A549 (cell line): ENCODE measurements at places on chromosomes 2 and 18. TPM values are rescaled to one million over a fixed set of nuclear protein-coding genes. Genes with fewer than 3 reads are reported as not detected.
A peak's percentile ranks its signal among the peaks of the same experiment; 100 is the strongest.

DNA sequence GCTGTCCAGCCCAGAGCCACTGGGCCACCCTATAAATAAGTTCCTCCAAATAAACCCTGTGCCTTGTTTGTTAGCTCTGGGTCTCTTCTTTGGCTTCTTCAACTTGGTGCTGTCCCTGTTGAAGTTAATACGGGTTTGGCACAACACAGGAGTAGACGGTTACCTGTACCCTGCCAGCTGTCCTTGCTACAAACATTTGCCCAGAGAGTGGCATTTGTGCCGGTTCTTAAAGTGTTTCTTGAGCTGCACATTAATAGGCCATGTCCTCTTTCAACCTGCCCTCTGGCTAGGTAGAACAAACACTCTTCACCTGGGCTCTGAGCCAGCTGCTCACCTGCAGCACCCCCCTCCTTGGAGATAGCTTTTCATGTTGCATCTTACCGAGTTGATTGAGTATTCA, 139.2 kb downstream of the NEDD4L start:
- DNase-seq: no peak

DNA sequence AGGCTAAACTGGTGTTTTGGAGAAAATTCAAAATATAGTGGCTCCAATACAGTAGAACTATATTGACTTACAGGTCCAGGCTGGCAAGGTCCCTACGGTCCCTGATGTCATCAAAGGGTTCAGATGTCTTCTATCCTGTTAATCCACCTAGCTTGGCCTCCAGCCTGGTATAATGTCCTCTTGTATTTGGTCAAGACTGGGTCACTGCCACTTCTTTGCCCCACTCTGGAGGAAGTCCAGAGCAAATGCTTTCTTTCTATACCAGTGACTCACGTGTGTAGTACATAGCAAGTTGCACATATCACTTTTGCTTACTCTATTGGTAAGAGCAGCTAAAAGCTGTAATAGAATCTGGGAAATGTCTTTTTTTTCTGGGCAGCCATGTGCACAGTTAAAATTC, 80.8 kb downstream of the LCLAT1 start:
- no peak for DNase-seq

GRCh38 chr2:146669735-146670134, 1175.1 kb upstream of the ACVR2A start:
- DNase-seq: no peak

DNA sequence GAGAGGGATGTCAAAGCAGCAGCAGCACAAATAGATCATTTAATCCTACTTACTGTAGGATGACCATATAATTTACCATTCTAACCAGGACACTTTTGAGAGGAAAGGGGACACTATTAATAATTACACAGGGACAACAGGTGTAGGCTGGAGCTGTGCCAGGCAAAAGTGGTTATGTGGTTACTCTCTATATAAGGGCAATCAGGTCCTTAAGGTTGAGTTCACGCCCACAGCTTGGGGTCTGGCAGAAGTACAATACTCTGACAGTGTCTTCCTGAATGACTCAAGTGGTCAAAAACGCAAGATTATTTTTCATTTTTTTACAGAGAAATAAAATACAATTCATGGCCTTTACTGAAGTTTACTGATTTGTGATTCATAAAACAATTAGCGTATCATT, 2.8 kb downstream of the PREPL start:
- DNase-seq: no peak

GRCh38 chr2:33168922-33169321, 222.2 kb downstream of the LTBP1 start:
- DNase-seq: no peak

GRCh38 chr18:39191931-39192330, 1626.3 kb upstream of the CELF4 start:
- DNase-seq: no peak

DNA sequence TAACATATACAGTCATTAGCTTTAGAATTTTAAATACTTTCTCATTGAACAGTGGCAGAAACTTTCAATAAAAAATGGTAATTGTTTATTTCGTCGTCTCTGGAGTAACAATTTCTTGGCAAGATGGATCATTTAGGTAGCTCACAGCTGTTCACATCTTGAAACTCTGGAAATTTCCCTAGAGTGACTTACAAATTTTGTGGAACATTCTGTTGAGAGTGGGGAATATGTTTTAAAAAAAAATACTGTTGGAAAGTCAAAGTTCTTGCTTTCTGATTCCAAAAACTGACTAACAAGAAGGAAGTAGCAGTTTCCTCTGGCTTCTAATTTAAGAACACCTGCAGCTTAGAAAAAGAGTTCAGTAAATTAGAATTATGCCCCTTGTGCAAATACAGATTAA, 11.2 kb upstream of the CALCRL start:
- no peak for DNase-seq

DNA sequence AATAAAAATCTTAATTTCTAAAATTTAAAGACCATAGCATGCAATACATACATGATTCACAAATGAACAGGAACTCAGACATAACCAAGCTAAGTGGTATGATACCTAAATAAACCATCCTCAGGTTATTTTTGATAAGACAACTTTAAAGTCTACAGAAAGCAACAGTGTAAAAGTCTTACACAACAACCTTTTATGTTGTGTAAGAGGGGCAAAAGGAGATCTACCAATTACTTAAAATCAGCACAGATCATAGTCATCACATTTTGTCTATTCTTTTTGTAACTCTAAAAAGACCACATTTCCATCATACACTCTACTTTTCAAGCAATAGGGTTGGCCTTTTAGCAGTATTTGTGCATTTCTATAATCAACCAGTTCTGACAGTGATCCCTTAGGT, 16.3 kb downstream of the SP3 start:
- DNase-seq: no peak

DNA sequence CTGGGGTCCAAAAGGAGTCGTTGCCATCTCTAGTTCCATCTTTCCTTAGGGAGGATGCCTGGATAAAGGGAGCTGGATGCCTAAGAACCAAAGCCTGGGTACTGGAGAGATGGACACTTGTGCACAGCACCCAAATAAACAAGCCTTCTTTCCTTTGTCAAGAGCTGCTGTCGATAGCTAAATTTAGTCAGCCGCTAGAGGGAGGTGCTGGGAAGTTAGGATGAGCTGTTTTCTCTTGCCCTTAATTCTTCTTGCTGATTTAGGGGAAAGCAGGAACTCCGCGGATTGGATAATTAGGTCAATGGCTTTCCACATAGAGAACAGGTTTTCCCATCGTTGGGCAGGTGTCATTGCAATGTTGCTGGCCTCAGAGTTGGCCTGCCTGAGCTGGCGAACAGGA, 30.9 kb upstream of the SERPINB12 start:
- peak; percentile 68 for DNase-seq

DNA sequence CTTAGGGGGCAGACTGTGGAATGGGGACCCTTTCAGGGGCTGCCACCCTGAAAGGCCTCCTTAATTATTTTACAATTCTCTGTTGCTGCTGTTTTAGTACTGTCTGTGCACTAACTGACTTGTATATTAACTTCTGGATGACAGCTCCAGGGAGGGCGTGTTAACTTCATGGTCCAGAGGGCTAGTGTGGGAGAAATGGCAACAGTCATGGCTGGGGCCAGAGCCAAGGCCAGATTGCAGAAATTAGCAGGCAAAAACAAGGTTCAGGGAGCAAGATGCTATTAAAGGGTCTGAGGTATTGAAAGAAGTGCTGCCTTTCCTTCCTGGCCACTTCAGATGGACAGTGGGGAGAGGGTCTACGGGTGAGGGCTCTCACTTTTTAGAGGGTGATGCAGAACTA, 9.1 kb downstream of the WIPF1 start:
- DNase-seq: no peak

DNA sequence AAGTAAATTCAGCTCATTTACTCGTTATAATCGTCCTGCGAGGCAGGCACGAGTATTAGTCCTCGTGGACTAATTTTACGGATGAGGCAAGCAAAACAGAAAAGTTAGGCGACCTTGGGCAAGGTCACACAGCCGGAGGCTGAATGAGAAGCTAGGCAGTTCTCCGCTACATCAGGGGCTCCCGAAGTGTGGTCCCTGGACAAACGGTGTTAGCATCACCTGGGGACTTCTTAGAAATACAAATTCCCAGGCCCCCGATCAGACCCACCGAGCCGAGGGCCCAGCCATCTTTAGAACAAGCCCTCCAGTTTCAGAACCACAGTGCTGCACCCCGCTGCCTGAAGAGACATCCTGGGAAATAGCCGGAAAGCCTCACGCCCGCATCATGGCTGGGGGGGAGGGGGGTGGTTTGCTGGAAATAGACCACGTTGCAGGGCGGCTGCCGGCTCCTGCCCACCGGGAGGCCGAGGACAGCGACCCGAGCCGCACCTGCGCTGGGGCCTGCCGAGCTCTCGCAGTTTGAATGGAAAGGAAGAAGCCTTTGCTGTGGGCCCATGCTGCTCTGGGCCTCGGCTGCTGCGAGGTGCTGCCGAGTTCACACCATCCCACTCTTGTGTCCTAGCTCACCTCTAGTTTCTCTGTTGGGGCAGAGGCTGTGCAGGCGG, 72.2 kb downstream of the TFCP2L1 start:
- no peak for DNase-seq

DNA sequence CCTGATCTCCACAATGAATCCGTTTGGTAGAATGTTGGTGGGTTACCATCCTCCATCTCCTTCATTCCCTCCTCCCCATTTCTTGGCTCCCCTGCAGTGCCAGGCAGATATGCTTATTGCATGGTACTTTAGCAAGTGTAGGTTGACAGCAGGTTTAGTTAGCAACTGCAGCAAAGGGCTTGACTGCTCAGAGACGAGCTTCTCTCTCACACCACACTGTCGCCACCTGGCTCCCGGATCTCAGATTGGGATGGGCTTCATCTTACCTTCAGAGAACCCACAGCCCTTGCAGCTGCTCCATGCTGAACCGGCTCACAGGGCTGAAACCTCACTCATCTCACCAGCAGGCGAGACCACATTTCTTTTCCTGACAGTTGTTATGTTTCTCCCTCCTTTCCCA, 88.8 kb downstream of the VWA3B start:
- DNase-seq: no peak

DNA sequence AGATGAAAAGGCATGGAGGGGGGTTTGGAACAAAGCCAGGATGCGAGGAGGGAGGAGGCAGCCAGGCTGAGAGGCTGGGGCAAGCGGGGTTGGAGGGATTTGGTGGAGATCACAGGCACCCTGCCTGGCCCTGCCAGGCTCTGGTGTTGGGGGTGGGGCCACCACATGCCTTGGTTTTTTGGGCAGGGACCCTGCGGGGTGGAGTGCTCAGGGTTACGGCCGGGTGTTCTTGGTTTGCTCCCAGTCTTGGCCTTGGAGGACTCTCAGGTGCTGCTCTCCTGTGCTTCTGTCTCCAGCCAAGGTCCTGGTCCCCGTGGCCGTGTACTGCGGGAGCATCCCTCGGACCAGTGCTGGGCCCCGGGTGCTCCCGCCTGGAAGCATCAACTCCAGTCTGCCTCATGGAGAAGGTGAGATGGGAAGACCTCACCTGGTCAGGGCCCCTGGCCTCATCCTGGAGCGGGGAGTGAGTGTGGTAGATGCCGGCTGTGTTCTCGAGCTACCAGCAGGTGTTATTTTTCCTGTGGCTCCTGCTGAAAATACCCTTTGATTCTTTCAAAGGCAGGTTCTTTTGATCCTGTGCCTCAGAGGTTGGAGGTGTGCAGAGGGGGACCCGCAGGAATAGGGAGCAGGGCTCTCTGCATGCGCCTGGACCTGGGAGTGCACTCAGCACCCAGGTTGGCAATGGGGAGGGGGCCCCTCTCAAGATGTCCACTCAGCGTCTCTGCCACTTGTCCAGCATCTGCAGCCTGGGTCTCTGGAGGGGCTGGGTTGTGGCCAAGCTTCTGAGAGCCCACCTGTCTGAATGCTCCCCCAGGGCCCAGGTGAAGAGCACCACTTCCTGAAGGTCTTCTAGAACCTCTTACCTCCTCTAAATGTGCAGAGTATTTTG, 17.0 kb downstream of the TOGARAM2 start:
- no peak for DNase-seq

DNA sequence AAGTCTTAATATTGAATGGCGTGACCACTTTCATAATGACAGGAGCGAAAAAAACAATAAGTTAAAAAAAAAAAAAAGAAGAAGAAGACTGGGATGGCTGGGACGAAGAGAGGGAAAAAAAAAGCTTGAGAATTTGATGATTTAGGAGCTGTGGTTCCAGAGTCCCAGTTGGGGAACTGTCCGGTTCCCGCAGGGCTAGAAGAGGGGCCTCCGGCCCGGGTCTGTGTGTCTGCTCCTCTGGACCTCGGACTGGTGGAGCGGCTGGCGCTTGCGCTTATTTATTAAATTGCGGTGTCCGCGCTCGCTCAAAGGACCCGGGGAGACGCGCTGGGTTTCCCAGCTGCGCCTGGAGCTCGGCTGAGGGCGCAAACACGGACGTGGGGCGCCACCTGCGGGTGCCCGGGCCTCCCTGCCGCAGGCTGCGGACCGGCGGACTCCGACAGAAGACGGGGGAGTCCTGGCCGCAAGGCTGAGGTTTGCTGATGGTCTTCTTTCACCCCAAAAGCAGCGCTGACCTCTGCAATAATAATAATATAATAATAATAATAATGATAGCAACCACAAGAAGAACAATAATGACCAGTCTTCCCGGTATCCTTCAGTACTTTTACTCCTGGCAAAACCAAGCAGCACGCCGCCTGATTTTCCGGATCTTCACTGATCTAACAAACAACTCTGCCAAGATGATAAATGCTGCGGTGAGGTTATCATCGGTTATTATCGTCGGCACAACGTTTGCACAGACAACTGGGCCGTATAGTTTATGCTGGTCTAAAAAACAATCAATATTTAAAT, at the start of gene CBLN2:
Gene CBLN2 (minus strand): TSS at position 251 of the 795 bp plus-strand sequence. CDS start 2,182 bp downstream, outside the sequence.
- peak; percentile 49 for DNase-seq

DNA sequence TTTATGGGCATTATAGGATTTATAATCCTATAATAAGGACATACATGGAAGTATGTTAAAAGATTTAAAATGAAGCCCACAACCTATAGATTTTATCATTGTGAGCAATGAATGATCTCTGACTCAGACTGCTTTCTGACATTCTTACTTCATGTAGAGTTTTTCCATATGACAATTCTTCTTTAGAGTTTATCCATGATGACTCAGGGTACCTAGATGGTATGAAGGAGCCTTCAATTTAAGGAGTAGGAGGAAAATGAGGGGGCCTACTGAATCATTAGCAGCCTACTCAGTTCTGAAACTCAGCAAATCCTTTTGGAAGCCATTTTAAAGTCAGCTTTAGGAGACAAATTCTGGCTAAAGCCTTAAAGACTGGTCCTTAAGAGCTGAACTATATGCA, 10.4 kb downstream of the PELI1 start:
- no peak for DNase-seq

SLC30A3 gene
- 1.6 to 1.9 TPM (median 1.7 TPM) in 3 replicates for polyA plus RNA-seq

IL1RL2 gene
- polyA plus RNA-seq: 0.05 TPM in 1 of 3 replicates, not detected in the others

DYNAP gene
- polyA plus RNA-seq: not detected in 3 replicates

DSG3 gene
- 0.01 TPM in 1 of 3 replicates, not detected in the others for polyA plus RNA-seq

CTAGE1 gene
- polyA plus RNA-seq: 0.03 TPM in 1 of 3 replicates, not detected in the others

PTPN18 gene
- 19.6 to 23.1 TPM (median 20.5 TPM) in 3 replicates for polyA plus RNA-seq

AMER3 gene
- polyA plus RNA-seq: not detected in 3 replicates

CD8B2 gene
- polyA plus RNA-seq: not detected in 3 replicates

TXNDC2 gene
- 0.06 to 0.12 TPM in 2 of 3 replicates, not detected in the other for polyA plus RNA-seq

EHBP1 gene
- 62.4 to 76.9 TPM (median 65.7 TPM) in 3 replicates for polyA plus RNA-seq

PTRHD1 gene
- 42.7 to 47.5 TPM (median 44.9 TPM) in 3 replicates for polyA plus RNA-seq

CLEC4F gene
- polyA plus RNA-seq: not detected in 3 replicates
